ENCODE measurements at places on chromosomes 5 and 9. TPM values are rescaled to one million over a fixed set of nuclear protein-coding genes. Genes with fewer than 3 reads are reported as not detected.

Gene KCNN2
- total RNA-seq, result 0.64 TPM

Gene ZNF483
- 2.9 TPM for total RNA-seq

GRCh38 chr9:127149463-127150390 lies 27.3 kb upstream of the ANGPTL2 start:
- no peak for DNase-seq

- no peak for DNase-seq
Measured at GRCh38 chr5:66615136-66615535, 18.9 kb downstream of the MAST4 start.

- no peak for DNase-seq
Measured at GRCh38 chr9:37290940-37291485, 131.5 kb upstream of the GRHPR start.
